ENCODE measurements at places on chromosomes 7 and 10.

- DNase-seq = no peak
These were observed 72.5 kb upstream of the GSDME start for GRCh38 chr7:24829787-24830186.

GRCh38 chr7:140596519-140597427 is 43.8 kb downstream of the DENND2A start:
- DNase-seq = no peak

DNA sequence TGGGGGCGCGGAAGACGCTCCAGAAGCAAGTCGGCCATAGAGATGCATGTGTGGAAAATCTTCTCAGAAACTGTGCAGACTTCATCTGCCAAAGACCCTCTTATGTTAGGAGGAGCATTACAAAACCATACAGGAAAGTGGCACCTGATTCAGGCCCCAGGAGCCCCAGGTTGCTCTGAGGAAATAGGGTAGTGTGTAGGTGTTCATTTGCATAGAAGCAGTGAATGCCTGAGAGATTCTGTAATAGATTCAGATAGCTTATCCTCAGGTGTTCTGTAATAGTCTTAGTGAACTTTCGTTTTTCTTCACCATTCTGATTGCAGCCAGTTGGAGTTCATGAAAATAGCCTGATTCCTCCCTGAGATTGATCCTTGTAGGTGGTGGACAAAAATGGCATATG is 106.4 kb upstream of the GJD4 start:
- no peak for DNase-seq

- no peak for DNase-seq
These were observed 43.4 kb downstream of the C7orf25 start for GRCh38 chr7:42868480-42868879.

- DNase-seq = no peak
These were observed 42.9 kb upstream of the MET start for GRCh38 chr7:116629051-116629463.

GRCh38 chr10:44394696-44395381 is 9.9 kb upstream of the CXCL12 start:
- no peak for DNase-seq

GRCh38 chr7:140235114-140235513 is 58.3 kb upstream of the KDM7A start:
- no peak for DNase-seq

- no peak for DNase-seq
These were observed 18.0 kb downstream of the MAT1A start for GRCh38 chr10:80271416-80271815.

DNA sequence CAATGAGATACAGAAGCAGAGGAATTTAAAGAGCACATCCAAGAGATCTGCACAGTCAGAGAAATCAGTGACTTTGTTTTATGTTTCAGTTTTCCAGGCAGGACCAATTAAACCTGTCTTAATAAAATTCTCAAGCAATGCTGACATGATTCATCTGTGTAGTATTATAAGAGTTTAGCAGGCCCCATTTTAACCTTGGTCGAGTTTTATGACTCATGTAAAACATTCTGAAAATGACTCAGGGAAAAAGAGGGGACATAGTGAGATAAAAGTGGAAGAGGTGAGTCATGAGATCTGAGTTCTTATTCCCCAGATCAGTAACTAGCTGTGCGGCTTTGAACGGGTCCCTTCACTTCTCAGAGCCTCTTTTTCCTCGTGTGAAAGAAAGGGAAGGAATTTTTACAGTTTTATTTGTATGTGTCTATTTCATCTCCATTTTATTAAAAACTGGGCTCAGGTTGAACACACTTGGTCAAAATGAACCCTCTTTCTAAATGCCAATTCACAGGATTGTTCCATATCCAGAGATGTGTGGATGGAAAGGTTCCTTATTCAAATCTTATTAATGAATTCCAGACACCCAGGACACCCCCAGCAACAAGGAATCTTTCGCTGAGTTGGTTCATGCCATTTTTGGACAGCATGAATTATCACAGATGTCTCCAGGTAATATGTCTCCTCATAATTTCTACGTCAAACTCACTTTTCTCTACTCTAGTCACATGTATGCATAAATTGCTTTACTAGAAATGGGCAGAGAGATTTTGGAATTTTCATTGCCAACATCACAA is 143.2 kb downstream of the JAZF1 start:
- no peak for DNase-seq

GRCh38 chr7:17668122-17668521 is 272.2 kb downstream of the SNX13 start:
- no peak for DNase-seq

DNA sequence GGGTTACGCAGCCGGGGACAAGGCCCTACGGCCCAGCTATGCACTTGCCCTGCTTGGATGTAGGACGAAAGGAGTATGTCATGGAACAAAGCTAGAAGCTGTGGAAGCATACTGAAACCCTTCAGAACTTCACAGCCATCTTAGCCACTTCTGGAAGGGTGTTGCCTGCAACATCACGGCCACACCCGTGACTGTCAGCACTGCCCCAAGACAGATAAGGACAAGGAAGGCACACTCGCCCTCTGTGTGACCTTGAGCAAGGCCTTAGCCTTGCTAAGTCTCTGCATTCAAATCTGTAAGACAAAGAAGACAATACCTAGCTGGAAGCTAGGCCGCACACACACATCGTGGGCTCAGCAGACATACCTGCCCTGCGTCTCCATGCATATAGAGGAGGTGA is 352.5 kb upstream of the MGMT start:
- DNase-seq = no peak

GRCh38 chr10:6119962-6120361 is 31.1 kb downstream of the RBM17 start:
- DNase-seq = no peak

- DNase-seq = no peak
These were observed 62.9 kb downstream of the MGAM2 start for GRCh38 chr7:142174441-142174840.
